ENCODE measurements at places on chromosomes 13 and 19.

- H3K36me3 ChIP-seq: no peaks in the 10 kb centered on the region
- no peak overlapping the region for H3K4me3 ChIP-seq
- no peak overlapping the region for H3K27ac ChIP-seq
- H3K27me3 ChIP-seq: peaks cover 49% of the 10 kb centered on the region
Measured at GRCh38 chr19:41671486-41671885, 16.6 kb downstream of the CEACAM7 start.

DNA sequence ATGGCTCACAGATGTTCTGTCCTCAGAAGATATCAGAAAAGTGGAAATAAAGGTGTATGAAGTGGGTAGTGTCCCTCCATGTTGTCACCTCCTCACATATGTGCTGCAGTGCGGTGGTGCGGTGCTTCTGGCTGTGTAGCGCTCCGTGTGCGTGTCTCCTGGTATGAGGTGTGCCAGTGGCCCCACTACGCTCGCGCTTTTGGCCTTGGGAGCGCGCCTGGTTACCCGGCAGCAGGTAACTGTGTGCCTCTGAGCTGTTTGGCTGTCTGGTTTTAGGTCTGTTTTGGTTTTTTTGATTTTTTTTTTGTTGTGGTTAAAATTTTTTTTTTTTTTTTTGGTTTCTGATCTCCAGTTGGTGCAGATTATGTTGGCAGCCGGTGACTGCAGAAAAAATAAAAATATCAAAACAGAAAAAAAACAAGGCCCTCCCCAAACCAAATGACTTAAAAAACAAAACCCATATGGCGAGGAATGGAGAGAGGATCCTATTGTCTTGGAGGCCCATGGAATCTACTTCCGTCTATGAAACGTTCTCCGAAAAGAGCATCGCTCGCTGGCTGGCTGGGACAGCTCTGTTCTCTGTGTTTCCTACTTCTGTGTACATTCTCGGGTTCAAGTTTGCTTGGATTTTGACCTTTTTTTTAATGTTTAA lies 7.9 kb downstream of the HNRNPL start:
- peaks cover 82% of the 10 kb centered on the region for H3K4me1 ChIP-seq
- no peak for DNase-seq
- peak overlapping the region; percentile 81 for H3K4me3 ChIP-seq
- peak overlapping the region; percentile 96 for H3K27ac ChIP-seq

DNA sequence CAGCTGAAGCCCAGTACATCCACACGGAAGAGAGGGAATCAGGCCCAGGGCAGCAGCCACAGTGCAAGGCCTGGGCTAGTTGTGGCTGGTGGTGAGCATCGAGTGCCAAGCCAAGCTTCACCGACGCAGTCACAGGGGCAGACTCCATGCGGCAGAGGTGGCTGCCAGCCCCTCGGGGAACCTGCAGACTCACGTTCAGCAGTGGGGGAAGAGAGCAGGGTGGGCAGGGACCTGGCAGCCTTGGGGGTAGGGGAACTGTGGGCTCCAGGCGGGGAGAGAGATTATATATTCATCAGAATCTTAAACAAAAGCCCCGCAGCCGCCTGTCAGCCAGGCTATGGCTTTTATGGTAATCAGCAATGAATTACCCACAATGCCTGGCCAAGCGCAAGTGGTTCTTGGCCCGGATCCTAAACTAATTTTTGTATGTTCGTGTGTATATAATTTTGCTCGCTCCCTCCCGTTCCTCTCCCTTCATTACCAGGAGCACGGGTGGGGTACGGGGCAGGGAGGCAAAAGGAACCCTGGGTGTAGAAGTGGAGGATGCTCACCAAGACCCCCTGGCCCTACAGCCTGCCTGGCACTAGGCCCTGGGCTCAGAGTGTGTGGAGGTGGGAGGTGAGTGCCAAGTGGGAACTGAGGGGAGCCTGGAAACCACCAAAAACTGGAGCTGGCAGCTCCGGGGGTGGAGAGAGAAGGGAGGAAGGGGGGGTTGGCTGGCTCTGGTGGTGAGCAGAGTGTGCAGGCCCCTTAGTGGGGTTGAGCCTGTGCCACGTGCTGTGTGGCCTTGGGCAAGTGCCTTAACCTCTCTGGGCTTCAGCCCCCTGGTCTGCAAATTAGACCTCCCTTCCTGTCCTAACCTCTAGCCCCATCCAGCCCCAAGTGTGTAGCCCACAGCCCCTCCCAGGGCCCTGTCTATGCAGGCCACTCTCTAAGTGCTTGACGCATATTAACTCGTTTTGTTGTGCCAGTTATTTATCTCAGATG lies 31.9 kb downstream of the PTPRS start:
- H3K4me1 ChIP-seq: no peaks in the 10 kb centered on the region
- no peak overlapping the region for H3K27ac ChIP-seq
- no peaks in the 10 kb centered on the region for H3K36me3 ChIP-seq
- H3K27me3 ChIP-seq: peaks cover 4% of the 10 kb centered on the region

DNA sequence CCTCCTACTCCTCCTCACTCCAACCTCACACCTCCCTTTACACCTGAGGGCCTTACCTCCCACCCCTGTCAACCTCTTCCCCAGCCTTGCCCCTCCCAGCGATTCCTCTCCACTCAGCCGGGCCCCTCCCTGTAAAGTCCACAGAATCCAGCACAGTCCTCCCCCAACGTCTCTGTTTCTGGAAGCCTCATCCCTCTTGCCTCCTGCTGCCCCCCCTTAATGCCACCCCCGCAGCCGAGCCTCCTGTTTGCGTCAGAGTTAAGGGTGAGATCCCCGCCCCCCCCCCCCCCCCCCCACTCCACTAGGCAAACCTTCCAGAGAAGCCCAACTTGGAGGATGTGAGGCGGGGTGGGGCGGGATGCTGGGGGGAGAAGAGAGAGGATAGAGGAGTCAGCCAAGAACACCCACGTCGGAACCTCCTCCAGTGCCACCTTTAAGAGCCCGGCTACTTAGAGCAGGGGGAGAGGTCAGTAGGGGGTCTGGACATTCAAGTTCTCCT lies 2.1 kb downstream of the UNC13A start:
- H3K27me3 ChIP-seq: peaks cover 80% of the 10 kb centered on the region
- peaks cover 11% of the 10 kb centered on the region for H3K4me1 ChIP-seq
- H3K4me3 ChIP-seq: no peak overlapping the region
- peaks cover 2% of the 10 kb centered on the region for H3K36me3 ChIP-seq

DNA sequence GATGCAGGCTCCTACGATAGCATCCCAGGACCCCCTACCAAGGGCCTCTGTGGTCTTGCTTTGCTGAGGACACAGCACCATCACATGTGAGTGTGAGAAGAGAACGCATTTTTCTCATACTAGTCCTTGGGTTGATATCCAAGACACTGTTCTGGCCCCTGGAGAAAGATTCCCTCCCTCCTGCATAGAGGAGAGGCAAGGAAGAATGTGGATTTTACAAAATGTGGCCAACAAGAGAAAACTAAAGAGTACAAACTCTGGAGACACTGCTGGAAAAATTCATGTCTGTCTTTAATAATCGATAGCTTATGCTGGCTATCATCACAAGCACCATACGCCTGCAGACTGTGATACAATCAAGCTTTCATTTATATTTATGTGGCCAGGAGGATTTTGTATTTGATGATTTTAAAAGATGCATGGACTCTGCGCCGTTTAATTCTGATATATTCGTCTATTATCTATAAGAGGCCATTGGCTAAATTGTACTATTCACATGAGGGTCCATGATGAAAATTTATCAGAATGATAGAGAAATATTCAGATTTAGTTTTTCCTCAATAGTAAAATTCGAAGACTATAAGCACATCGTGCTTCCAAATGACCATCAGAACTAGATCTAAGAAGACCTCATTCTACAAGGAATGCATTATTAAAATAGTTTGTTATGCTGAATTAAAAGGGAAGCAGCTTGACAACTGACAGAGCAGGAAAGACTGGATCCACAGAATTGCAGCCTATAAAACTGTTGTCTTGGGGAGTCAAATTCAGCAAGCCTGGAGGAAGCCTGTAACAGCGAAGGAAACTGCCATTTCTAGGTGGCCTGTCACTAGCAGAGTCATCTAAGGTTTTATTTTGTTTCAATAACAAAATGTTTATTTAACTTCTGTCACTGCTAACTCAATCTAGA lies 578.7 kb downstream of the DIAPH3 start:
- DNase-seq: no peak
- no peaks in the 10 kb centered on the region for H3K4me1 ChIP-seq
- H3K36me3 ChIP-seq: no peaks in the 10 kb centered on the region
- no peak overlapping the region for H3K4me3 ChIP-seq

- H3K27ac ChIP-seq: no peak overlapping the region
- H3K4me1 ChIP-seq: no peaks in the 10 kb centered on the region
- H3K4me3 ChIP-seq: no peak overlapping the region
- no peak for DNase-seq
Measured at GRCh38 chr13:68168448-68168847, 938.3 kb upstream of the PCDH9 start.

DNA sequence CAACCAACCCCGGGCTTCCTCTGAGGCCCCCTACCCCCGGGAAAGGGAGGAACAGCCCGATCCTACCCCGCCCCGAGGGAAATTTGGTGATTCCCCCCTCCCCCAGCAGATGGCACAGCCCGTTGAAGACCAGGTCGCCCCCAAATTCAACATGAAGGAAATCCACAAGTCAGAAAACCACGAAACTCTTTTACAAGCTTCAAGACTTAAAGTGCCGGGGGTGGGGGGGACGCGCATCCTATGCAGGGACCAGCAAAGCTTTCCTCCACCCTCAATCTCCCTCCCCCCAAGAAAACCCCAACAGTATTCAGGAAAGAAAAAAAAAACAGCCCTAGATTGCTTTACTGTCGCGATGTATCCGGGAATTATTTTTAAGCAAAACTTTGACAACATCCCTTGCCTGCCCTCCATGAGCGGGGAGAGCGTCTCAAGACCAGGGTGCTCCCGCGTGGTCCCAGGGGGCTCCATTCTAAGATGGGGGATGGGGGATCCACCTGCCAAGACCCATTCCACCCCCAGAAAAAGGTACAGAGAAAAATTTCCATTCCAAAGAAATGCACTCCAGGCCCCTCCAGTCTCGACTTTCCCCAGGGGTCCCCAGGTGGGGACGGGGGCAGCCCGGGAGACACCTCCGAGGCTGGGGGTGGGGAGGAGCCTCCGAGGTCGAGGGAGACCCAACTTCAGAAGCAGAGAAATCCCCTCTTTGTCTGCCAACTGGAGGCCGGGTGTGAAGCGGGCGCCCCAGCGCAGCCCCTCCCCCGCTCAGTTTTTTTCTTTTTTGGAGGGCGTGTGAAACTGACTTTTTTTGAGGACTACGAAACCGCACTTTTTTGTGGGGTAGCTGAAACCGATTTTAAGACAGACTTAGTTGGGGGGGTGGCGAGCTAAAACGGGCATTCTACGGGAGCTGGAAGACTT lies 1.5 kb downstream of the TCF3 start:
- peaks cover 37% of the 10 kb centered on the region for H3K4me1 ChIP-seq
- H3K36me3 ChIP-seq: no peaks in the 10 kb centered on the region
- peak overlapping the region; percentile 94 for H3K27ac ChIP-seq
- DNase-seq: peak; percentile 76
- H3K4me3 ChIP-seq: peak overlapping the region; percentile 92
- H3K27me3 ChIP-seq: no peaks in the 10 kb centered on the region

GRCh38 chr13:90498096-90498495 lies 849.4 kb upstream of the MIR17HG start:
- no peak overlapping the region for H3K27ac ChIP-seq
- H3K27me3 ChIP-seq: no peaks in the 10 kb centered on the region
- H3K4me1 ChIP-seq: no peaks in the 10 kb centered on the region
- DNase-seq: no peak

DNA sequence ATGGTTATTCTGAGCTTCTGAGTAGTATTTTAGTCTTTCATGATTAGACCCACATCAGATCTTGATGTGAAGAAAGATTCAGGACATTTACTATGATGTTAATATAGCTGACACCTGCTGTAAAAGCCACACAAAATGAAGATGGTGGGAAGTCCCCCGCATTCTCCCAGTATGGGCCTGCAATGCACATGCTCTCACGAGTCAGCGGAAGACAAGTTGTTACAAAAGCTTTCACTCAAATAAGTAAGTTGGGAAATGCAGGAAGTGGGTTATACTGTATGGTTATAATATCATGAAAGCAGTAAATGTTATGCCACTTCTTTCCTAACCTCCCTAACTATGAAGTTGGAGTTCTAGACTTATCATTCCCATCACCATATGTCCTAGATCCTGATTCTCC lies 171.9 kb downstream of the KLF5 start:
- H3K27ac ChIP-seq: no peak overlapping the region
- H3K27me3 ChIP-seq: no peaks in the 10 kb centered on the region
- no peak overlapping the region for H3K4me3 ChIP-seq

- DNase-seq: no peak
- no peaks in the 10 kb centered on the region for H3K36me3 ChIP-seq
- no peak overlapping the region for H3K27ac ChIP-seq
- peaks cover 11% of the 10 kb centered on the region for H3K27me3 ChIP-seq
- H3K4me3 ChIP-seq: no peak overlapping the region
Measured at GRCh38 chr13:109196948-109197347, 567.5 kb downstream of the MYO16 start.

DNA sequence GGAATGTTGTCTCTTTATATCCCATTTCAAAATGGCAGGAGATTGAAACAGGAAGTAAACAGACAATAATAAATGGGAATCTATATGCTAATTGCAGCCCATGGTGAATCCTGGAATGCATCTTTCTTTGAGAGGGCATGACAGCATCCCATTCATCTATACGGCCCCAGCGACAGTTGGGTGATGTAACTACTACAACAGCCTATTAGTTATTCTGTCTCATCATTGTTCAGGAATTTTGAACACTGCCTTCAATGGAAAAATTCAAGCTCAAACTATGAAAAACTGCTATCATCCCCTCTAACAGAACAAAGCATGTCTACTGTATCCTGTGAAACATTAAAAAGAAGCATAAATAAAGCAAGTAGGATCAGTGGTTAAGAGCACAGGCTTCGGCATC lies 262.1 kb downstream of the DCT start:
- H3K27ac ChIP-seq: no peak overlapping the region
- no peaks in the 10 kb centered on the region for H3K4me1 ChIP-seq
- H3K27me3 ChIP-seq: no peaks in the 10 kb centered on the region
- H3K36me3 ChIP-seq: no peaks in the 10 kb centered on the region
- no peak for DNase-seq
- no peak overlapping the region for H3K4me3 ChIP-seq

- DNase-seq: peak; percentile 86
- H3K27ac ChIP-seq: no peak overlapping the region
- H3K4me3 ChIP-seq: peak overlapping the region; percentile 69
Measured at GRCh38 chr19:13060964-13061927, 41.4 kb downstream of the LYL1 start.

GRCh38 chr13:43058318-43058674 lies 34.9 kb downstream of the DNAJC15 start:
- peak; percentile 33 for DNase-seq
- peak overlapping the region; percentile 72 for H3K27ac ChIP-seq
- no peaks in the 10 kb centered on the region for H3K27me3 ChIP-seq
- H3K36me3 ChIP-seq: peaks cover 9% of the 10 kb centered on the region
- H3K4me1 ChIP-seq: peaks cover 49% of the 10 kb centered on the region

- H3K27ac ChIP-seq: no peak overlapping the region
- no peaks in the 10 kb centered on the region for H3K27me3 ChIP-seq
- DNase-seq: no peak
- no peak overlapping the region for H3K4me3 ChIP-seq
Measured at GRCh38 chr13:45167611-45168554, 33.0 kb downstream of the KCTD4 start.

DNA sequence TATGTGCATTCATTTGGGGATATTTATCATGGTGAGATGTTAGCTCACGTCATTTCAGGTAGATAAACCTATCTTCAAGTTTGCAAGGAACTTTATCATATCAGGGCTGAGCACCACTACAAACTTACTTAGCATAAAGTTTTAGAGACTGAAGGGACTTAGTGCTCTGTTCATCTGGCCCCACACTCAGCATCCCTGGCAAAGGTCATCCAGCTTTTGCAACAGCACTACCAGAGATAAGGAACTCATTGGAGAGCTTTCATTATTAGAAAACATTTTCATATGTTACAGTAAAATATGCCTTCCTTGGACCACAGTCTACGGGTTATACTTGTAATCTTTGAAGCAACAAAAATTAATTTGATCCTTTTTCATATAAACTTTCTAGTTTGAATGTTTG lies 263.4 kb downstream of the POU4F1 start:
- no peaks in the 10 kb centered on the region for H3K4me1 ChIP-seq
- no peak overlapping the region for H3K4me3 ChIP-seq
- H3K27me3 ChIP-seq: no peaks in the 10 kb centered on the region
- no peak for DNase-seq
